ENCODE measurements at places on chromosomes 5 and 9. TPM values are rescaled to one million over a fixed set of nuclear protein-coding genes. Genes with fewer than 3 reads are reported as not detected.
A peak's percentile ranks its signal among the peaks of the same experiment; 100 is the strongest.

GRCh38 chr5:107235167-107235566, 435.6 kb downstream of the EFNA5 start:
- H3K4me3 ChIP-seq, result no peak overlapping the region
- no peaks in the 10 kb centered on the region for H3K27me3 ChIP-seq
- no peak for DNase-seq
- no peaks in the 10 kb centered on the region for H3K4me1 ChIP-seq

DNA sequence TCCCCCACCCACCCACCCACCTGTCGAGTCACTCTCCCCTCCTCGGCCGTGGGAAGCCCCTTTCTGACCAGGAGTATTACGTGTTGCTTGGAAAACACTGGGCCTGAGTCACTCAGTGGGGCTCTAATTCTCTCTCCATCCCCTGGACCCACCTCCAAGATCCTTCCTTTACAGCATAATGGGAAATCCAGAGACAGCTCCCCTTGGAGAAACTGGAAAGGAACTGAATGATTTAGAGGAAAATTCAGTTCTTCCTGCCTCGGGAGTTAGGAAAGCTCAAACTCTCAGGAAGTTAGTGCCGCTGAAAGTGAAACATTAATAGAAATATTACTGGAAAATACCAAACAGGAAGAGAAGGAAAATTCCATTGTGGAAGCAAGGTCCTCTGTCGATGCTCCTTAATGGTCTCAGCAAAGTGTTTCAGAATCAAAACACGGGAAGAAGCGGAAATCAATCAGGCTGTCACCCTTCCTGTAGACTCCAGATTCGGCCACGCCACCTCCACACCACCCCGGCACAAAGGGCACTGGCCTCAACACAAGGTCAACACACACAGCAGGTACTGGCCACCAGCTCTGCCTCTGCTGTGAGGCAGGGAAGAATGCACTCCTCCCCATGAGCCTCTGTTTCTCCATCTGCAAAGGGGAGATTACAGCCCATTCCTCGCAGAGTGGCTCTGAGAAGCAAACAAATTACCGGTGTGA, 9.6 kb downstream of the SHB start:
- DNase-seq, result no peak
- no peaks in the 10 kb centered on the region for H3K4me1 ChIP-seq
- no peaks in the 10 kb centered on the region for H3K36me3 ChIP-seq

ARHGEF37 gene
- 12.4 TPM for total RNA-seq

DNA sequence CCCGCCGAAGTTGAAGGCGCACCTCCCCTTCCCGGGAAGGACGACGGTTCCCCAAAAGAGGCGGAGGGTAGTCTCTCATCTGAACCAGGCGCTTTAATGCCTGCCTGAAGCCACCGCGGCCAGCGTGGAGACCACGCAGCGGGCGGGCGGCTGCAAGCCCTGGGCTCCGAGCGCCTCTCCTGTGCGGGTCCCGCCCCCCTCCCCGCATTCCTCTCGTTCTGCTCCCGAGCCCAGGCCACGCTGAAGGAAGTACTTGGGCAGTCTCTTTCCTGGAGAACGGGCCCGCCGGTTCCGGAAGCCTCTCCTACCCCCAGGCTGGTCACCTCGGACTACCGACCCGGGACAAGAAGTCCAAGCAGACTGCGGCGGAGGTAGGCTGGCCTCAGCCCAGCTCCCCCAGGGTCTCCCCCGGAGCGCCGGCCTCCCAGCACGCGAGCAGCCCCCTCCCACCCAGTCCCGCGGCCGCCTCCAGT, 571 bp downstream of the PPIC start:
- peak overlapping the region; percentile 56 for H3K4me3 ChIP-seq
- H3K4me1 ChIP-seq, result peaks cover 15% of the 10 kb centered on the region

GRCh38 chr5:169875091-169875728, 105.1 kb downstream of the INSYN2B start:
- no peaks in the 10 kb centered on the region for H3K36me3 ChIP-seq
- DNase-seq, result no peak
- H3K4me1 ChIP-seq, result no peaks in the 10 kb centered on the region
- no peak overlapping the region for H3K27ac ChIP-seq
- no peaks in the 10 kb centered on the region for H3K27me3 ChIP-seq
- no peak overlapping the region for H3K4me3 ChIP-seq

DNA sequence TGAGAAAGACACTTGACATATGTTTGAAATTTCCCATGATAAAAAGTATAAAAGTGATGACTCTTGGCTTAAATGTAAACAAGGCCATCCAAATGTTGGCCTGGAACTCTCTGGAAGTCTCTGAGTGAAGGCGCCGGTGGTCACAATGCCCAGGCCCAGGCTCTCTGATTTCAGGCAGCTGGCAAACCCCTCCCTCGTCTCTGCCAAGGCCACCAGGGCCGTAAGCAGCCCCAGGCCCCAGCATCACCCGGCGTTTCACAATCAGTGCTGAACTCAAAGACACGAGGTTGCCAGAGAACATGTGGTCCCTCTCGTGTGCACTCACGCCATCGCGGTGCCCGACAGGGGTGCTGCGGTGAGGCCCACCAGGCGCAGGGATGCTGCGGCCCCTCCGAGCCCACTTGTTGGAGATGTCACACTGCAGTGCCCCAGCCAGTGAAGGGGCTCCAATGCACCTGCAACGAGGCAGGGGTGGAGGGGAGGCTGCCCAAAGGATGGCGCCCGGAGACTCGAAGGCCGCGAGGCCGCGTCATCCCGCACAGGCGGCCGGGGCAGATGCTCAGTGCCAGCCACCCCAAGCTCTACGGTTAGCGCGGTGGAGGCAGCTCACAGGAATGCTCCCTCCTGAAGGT, 15.0 kb downstream of the LPCAT1 start:
- no peaks in the 10 kb centered on the region for H3K27me3 ChIP-seq
- H3K4me3 ChIP-seq, result no peak overlapping the region
- no peaks in the 10 kb centered on the region for H3K36me3 ChIP-seq
- DNase-seq, result peak; percentile 39
